ENCODE measurements at places on chromosomes 3 and 15.
A peak's percentile ranks its signal among the peaks of the same experiment; 100 is the strongest.

GRCh38 chr15:74268020-74268419, 31.9 kb downstream of the CCDC33 start:
- no peak for DNase-seq

GRCh38 chr15:70453238-70453637, 310.1 kb downstream of the UACA start:
- DNase-seq: no peak

DNA sequence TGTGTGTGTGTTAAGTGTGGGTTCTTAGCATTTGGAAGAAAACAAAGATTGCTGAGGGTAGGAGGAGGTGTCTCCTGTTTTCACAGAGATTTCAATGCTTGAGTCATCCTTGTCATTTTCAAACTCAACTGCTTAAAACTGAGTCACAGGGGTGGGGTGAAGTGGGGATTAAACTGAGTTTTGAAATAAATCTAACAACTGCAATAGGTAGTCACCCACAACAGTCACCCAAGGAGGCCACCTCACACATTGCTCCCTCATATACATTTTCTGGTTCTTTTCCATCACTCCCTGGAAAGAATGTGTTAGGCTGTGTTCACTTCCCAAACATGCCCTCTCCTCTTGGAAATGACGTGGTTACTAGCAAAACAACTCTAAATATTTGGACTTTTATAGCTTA, 187.7 kb upstream of the CMC1 start:
- DNase-seq: no peak

DNA sequence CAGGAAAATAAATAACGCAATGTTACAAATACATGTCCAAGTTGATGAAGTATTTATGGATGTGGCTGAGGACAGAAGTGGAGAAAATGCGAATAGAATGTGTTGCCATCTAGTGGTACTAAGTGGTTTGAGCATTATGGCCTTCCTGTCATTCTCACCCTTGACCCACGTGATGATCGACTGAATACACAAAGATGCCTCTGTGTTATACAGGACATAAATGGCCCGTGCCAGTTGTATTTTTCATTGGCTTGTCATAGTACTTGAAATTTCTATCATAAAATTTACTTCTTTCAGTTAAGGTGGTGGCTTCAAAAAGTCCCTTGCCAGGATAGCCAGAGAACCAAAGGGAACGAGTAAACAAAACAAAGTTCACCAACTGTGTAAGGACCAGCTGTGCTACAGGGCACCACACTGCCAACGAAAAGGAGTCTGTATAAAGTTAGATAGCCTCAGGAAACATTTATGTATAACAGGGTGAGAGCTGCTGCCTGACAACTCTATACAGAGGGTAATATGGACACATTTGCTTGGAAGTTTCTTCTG, 103.7 kb downstream of the MYH15 start:
- DNase-seq: no peak

- no peak for DNase-seq
Observed at GRCh38 chr15:25883463-25884259, 20.5 kb upstream of the ATP10A start.

DNA sequence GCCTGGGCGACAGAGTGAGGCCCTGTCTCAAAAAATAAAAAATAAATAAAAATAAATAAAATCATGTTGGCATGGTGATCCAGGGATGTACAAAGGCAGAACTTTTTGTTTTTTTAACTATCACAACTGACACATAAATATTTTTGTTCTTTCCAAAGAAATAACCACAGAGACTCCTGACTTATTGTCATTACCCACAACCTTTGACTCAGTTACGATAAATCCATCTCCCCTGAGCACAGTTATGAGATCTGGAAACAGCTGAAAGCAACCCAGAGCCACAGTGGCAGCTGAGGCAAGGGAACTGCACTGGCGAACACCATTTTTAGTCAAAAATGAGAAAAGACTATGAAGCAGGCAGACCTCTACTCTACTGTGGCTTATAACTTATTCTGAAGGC, 24.0 kb downstream of the OSBPL10 start:
- DNase-seq: no peak

- DNase-seq: peak; percentile 66
Observed at GRCh38 chr3:77254967-77255831, 215.3 kb downstream of the ROBO2 start.

DNA sequence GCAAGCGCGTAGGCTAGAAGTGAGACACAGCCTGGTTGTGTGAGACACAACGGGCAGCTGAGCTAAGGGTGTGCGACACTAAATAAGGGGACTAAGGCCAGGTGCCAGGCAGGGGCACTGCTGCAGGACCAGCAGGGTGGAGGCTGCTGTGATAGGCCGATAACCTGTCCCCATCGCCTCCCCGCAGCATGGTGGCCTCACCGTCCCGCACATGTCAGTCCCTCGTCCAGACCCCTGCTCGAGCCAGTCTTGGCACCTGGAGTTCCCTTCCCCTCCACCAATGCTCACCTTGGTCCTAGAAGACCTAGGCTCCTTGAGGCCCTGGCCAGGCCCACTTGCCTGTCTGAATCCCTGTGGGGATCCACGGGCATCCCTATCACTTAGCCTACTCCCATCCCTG, 96.1 kb downstream of the HMG20A start:
- DNase-seq: no peak

- no peak for DNase-seq
Observed at GRCh38 chr15:96851613-96852012, 521.1 kb downstream of the NR2F2 start.

GRCh38 chr3:28198161-28198560, 43.3 kb upstream of the CMC1 start:
- DNase-seq: no peak

- DNase-seq: no peak
Observed at GRCh38 chr3:128180913-128181312, 27.6 kb downstream of the EEFSEC start.

GRCh38 chr3:48397767-48398681, 26.0 kb downstream of the FBXW12 start:
- DNase-seq: no peak

DNA sequence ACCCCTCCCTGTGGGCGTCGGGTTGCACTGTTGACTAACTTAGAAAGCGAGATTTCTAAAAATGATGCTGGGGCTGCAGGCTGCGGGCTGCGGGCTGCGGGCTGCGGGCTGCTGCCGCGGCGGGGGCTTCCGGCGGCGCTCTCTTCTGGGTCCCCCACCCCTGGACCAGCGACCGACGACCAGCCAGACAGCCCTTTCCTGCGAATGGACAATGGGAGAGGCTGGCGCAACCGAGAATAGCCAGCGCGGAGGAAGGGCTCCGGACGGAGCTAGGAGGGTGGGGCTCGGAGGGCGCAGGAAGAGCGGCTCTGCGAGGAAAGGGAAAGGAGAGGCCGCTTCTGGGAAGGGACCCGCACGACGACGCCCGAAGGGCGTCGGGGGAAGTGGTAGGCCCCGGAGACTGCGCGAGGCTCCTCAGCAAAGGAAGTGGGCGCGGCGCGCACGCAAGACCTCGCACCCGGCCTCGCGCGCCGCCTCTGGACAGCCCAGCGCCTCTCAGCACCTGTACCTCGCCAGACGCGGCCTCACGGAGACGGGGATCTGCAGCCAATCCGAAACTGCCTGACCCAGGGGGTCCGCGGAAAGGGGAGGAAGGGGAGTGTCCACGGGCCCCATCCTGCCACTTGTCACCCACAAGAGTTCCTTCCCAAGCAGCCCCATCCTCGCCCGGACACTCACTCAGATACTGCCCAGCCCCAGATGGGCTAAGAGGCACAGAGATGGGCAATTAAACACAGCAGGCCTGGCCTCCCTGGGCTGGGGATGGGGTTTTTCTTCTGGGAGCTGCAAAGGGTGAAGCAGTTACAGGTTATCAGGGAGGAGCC, 70.7 kb downstream of the SLC12A8 start:
- DNase-seq: no peak

DNA sequence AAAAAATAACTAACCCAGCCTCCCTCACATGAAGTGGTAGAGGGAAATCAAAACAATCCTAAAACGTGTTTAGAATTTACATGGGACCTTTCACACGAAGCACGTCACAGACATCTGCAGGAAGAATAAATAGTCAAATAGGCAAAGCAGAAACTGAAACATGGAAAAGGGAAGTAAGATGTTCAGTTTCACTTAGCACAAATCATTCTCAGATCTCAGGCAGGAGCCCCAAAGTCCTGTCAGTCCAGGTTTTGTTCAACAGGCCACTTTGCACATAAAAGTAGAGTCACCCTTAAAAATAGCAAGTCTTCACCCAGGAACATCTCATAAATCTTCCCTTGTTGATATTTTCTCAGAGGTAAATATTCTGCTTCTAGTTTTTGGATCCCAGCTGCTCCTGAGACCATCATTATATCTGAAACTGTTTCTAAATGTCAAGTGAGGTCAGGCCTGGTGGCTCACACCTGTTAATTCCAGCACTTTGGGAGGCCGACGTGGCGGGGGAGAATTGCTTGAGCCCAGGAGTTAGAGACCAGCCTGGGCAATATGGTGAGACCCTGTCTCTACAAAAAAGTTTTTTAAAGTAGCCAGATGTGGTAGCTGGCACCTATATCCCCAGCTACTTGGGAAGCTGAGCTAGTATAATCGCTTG, 1.9 kb downstream of the RUBCN start:
- DNase-seq: no peak

DNA sequence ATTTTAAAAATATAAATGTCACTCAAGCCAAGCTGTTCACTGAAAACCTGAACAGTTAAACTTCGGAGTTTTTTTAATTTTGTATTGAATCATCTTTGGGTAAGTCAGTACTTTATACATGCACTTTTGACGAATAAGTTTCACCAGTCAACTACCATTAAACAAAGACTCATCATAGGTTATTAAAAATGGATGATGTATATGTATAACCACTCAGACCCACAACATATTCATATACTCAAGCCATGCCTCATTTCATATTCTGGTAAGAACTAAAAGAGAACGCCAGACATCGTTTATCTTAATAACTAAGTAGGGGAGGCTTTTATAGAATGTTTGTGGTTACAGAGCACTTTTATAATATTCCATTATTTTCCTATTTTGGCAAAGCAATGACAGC, 18.3 kb downstream of the MSL2 start:
- no peak for DNase-seq

GRCh38 chr3:54985856-54986255, 58.0 kb upstream of the LRTM1 start:
- no peak for DNase-seq

- DNase-seq: no peak
Observed at GRCh38 chr3:175270198-175270837, 411.2 kb downstream of the NAALADL2 start.

DNA sequence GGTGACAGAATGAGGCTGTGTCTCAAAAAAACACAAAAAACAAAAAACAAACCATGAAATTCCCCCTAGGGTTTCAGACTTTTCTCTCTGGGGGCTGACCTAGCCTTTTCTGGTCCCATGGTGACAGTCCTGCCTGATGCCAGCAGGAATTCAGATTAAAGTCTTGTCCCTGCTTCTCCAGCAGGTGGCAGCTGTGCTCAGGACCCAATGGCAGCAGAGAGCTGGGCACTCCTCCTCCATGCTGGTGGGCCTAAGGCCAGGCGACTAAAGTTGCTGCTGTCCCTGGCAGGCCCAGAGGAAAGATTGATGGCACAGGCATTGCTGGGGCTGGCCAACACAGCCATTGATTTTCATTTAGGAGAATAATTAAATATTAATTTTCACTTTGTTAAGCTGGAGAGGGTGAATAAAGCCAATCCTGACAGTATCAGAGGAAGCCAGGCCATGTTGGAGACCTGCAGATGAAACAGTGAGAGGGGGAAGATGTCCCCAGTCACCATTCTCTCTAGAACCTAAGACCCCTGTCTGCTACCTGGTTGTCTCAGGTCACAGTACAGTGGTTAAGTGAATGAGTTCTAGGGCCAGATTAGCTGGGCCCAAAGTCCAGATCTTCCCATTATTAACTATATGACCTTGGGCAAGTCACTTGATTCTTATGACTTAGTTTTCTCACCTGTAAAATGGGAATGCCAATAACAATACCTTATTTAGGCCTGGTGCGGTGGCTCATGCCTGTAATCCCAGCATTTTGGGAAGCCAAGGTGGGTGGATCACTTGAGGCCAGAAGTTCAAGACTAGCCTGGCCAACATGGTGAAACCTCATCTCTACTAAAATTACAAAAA, 7.1 kb downstream of the CELF6 start:
- peak; percentile 49 for DNase-seq

GRCh38 chr3:106366352-106366751, 497.5 kb upstream of the CBLB start:
- DNase-seq: no peak

DNA sequence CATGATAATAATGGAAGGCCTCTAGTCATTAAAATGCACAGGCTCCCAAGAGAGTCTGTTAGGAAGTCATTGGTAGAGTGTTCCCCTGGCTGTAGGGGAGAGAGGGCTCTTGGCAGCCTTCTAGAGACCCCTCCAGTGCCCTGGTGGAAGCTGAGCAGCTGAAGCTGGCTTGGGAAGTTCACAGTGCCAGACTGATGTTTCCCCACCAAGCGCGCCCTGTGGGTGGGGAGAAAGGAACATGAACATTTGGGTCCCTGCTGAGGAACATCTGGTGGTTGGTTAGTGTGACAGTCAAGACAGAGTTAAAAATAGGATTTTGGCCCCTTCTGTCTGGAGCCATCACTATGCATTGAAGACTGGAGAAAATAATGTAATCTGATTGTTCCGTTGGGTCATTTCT, 37.1 kb upstream of the RGMA start:
- DNase-seq: no peak

- no peak for DNase-seq
Observed at GRCh38 chr3:100556673-100557310, 52.6 kb upstream of the ADGRG7 start.

GRCh38 chr3:127678611-127679533, 6.1 kb downstream of the ABTB1 start:
- DNase-seq: no peak

DNA sequence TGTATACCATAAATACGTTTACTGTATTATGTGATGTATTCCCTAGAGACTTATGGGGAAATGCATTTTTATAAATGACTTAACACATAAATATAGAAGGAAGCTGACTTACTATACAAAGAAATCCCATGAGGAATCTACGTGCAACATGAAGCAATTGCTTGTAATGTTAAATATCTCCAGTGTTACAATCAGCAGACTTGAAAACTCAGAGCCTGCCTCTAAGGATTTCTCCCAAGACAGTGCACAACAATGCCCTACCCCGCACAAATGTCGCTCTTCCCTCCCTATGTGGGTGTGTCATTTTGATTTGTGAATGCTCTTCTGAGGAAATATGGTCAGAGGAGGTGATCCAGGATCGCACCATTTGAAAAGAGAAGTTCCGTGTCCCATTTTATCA, 629.0 kb downstream of the NR2F2 start:
- no peak for DNase-seq

DNA sequence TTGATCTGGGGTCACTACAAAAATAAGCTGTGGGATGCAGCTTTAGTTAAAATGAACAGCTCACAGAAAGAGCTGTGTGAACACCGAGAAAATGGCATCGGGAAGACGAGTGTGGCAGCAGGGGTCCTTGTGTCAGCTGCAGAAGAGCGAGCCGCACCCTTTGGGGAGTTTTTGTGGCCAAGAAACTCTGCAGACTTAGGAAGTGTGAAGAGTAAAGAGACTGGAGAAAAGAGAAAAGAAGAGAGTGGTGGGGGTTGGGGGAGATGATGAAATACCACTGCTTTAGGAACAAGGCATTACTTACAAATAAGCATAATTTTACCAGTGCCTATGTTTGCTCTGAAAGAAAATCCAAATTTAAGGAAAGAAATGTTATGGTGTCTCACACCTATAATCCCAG, 147.8 kb downstream of the LRRC28 start:
- DNase-seq: no peak

Measured in NT2/D1 (cell line).